Activated T-cell treated with anti-CD3 and anti-CD28 coated beads for 48 hours (primary cell): ENCODE measurements at places on chromosomes 4 and X.

GRCh38 chrX:27078371-27078770 lies 384.8 kb downstream of the PPP4R3C start:
- no peak for DNase-seq

GRCh38 chr4:89110541-89110985 lies 770 bp upstream of the TIGD2 start:
- DNase-seq, result no peak

DNA sequence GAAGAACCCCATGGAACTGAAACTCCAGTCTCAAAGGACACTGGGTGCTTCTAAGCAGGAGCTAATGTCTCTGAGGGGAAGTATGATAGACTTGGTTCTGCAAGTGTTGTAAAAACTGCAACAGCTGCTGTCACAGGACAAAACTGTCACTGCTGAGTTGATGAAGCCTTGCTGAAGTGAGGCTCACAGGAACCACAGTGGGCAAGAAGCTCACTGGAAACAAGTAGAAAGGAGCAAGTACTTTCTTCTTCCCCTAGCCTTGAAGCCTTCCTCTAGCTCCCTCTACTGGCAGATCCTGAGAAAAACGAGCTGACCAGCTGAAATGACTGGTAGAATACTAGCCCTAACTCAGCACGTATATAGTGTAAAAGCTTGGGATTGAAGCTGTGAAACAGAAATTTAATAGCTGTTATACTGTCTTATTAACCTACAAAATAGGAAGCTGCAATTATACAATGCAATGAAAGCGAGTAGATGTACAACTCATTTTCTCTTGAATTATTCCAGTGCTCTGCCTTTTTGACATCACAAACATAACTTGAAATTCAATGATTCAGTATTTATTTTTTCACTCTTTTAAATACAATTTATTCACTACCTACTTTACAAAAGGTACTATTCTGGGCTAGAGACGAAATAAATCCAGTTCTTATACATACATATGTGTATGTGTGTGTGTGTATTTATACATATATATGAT lies 91.4 kb downstream of the GABRB1 start:
- DNase-seq, result peak; percentile 25

DNA sequence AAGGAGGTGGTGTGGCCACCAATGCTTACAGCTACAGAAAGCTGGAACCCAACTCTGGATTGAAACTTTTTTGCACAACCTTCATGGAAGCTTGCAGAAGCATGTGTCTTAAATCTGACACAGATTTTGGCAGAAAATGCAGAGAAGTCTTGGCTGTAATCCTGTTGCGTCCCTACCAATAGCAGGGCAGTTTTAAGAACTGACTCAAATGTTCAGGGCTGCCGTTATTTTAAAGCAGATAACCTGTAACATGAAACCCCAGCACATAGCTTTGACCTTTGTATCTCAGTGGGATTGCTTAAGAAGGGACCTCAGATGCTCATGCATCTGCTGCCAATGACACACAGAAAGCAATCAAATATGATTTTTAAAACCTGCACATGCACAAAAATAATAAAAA lies at the start of gene VEGFD:
Gene VEGFD, minus strand, starts transcription at position 110 of the 400 bp plus-strand sequence. CDS start 467 bp downstream, outside the sequence.
- no peak for DNase-seq

GRCh38 chrX:8820910-8821527 lies 19.8 kb upstream of the FAM9A start:
- DNase-seq, result no peak

- DNase-seq, result no peak
Measured at GRCh38 chr4:95693594-95693993, 144.8 kb upstream of the UNC5C start.

- DNase-seq, result no peak
Measured at GRCh38 chrX:40107291-40108161, 9.8 kb upstream of the BCOR start.

- DNase-seq, result no peak
Measured at GRCh38 chr4:184693056-184693455, 40.8 kb downstream of the CENPU start.

- DNase-seq, result no peak
Measured at GRCh38 chr4:6834867-6835266, 52.3 kb downstream of the KIAA0232 start.

- DNase-seq, result no peak
Measured at GRCh38 chrX:13985697-13986435, 43.8 kb downstream of the GEMIN8 start.

GRCh38 chr4:81634766-81635549 lies 163.3 kb upstream of the RASGEF1B start:
- DNase-seq, result no peak

GRCh38 chr4:110184140-110184790 lies 14.2 kb downstream of the ELOVL6 start:
- no peak for DNase-seq

- no peak for DNase-seq
Measured at GRCh38 chr4:1058198-1058996, 47.0 kb downstream of the FGFRL1 start.

GRCh38 chrX:49041744-49042580 lies 1.2 kb downstream of the TFE3 start:
- DNase-seq, result no peak

DNA sequence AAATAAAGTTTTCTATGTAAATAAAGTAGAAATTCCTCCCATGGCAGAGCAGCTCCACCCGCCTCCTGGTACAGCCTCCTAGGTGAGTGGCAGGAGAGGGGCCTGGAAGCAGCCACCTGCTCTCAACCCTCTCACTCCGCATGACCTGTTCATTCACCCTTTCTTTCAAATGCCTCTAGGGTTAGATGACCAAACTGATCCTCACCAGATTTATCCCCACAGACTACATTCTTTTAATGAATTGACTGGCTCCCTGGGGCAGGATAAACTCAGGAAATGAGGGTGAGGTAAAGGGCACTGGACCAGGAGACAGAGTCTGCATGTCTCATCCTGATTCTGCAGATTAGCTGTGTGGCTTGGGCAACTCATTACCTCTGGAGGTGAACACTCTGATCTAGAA lies 32.6 kb upstream of the NKX6-1 start:
- no peak for DNase-seq

GRCh38 chrX:94871640-94872039 lies 1197.6 kb downstream of the FAM133A start:
- DNase-seq, result no peak

GRCh38 chrX:150225266-150225665 lies 137.9 kb upstream of the MAMLD1 start:
- no peak for DNase-seq

DNA sequence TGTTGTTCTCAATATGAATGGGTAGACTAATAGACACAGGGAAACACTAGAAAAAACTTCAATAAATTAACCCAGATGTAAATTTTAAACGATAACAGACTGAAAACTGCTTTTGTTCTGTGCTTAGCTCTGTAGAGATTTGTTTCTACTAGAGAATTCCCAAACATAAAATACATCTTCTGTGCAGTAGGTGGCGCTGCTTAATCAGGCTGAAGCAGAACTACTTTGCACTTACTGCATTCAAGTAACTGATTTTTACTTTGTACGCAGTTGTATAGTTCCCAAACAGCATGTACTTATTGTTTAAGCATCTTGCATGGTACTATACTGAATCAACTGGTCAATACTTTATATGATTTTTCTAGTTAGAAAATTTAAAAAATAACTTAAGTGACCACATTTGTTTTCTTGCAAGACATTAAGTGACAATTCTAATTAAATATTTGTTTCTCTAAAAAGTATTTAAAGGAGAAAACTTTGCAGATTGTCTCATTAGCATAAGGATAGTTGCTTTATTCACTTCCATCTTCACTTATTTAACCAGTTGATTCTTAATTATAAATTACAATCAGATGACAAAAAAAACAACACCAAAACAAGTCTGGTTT lies 490.6 kb downstream of the IL15 start:
- DNase-seq, result peak; percentile 23

DNA sequence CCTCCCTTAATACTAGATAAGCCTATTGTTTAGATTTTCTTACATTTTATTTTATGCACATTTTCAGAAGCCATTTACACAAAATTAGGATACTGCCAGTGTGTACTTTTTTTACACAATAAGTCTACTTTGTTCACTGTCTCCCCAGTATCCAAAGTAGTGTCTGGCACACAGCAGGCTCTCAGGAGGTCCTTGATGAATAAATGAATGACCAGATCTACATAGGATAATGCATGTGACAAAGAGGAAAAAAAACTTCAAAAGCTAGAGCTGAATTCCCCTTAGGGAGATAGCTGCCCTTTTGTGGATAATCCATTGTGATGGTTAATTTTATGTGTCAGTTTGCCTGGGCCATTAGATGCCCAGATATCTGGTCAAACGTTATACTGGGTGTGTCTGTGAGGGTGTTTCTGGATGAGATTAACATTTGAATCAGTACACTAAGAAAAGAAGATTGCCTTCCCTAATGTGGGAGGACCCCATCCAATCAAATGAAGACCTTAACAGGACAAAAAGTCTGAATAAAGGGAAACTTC lies 61.6 kb downstream of the QDPR start:
- no peak for DNase-seq
